BJ (cell line): ENCODE measurements at places on chromosomes 13 and 19.

DNA sequence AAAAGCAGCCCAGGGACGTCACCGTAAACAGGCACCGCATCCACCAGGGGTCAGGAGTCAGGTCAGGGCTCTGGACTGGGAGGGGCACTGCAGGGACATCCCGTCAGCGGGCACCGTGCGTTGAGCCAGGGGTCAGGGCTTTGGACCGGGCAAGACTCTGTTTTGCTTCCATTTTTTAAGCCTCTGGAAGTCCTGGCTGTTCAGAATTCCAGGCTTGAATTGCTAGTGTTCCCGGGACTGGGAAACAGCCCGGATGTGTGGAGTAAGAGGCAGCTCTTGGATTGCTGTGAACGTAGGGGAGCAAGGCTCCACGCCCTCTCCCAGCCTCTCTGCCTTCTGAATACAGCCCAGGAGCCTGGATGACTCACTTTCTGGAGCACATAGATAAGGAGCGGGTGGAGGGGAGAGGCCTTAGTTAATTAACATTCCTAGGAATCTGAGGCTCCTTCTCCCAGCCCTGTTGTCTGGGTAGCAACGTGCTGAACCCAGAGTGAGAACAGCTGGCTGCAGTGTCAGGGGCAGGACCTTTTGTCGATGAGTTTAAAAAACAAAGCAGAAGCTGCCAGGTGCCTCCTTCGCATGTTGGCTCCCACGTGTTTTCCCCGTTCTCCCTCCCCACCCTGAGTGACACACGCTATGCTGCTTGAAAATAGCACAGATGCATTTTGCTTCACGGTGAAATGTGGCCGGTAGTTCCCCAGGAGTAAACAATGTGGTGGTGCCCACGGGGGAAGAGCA, 21.9 kb downstream of the ATP11A start:
- DNase-seq, result peak; percentile 94

DNA sequence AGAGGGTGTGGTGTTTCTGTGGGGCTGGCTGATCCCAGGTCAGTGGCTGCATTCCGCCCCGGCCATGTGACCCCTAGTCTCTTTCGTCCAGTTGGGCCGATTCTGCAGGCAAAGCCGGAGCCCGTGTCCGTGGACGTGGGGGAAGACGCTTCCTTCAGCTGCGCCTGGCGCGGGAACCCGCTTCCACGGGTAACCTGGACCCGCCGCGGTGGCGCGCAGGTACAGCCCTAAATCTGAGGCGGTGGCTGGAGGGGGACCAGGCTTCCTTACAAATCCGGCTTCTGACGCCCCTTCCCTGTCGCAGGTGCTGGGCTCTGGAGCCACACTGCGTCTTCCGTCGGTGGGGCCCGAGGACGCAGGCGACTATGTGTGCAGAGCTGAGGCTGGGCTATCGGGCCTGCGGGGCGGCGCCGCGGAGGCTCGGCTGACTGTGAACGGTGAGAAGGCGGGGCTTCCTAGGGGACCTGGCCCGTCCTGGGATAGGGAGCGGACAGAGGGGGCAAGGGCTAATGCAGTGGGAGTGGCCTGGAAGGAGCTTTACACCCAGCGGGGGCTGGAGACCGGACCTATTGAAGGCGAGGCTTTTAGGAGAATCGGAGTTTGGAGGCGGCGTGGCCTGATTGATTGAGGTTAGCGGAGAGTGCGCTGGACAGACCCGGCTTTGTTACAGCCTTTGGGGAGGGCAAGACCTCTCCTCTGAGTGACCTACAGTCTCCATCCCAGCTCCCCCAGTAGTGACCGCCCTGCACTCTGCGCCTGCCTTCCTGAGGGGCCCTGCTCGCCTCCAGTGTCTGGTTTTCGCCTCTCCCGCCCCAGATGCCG, 4.3 kb downstream of the KIRREL2 start:
- DNase-seq, result no peak

GRCh38 chr13:86438034-86438433, 638.8 kb upstream of the SLITRK6 start:
- DNase-seq, result no peak

- DNase-seq, result no peak
Measured at GRCh38 chr19:44765033-44765948, 12.4 kb upstream of the CBLC start.

DNA sequence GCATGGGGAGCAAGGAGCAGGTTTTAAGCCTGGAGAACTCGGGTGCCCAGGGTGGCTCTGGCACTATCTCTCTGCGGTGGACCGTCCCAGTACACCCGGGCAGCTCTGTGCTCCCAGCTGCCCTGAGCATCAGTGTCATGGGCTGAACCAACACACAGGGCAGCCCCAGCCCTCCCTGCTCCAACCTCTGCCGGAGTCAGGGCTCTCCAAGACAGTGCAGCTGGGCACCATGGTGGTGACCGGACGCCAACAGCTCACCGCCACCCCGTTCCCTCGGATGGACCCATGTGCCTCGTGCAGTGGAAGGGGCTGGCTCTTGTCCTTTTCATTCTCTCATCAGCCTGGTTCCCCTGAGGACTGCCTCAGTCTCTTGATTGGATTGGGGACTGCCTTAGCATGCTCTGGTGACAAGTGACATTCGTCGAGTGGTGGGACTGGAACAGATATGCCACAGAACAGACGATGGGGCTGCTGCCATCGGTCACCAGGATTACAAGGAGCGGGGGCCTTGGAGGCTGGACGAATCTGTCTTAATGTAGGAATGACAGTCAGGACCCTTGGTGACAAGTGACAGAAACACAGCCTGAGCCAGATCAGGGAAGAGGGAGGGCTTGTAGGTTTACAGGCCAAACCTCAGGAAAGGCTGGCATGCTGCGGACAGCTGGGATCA, 25.7 kb upstream of the VSTM2B start:
- DNase-seq, result no peak

DNA sequence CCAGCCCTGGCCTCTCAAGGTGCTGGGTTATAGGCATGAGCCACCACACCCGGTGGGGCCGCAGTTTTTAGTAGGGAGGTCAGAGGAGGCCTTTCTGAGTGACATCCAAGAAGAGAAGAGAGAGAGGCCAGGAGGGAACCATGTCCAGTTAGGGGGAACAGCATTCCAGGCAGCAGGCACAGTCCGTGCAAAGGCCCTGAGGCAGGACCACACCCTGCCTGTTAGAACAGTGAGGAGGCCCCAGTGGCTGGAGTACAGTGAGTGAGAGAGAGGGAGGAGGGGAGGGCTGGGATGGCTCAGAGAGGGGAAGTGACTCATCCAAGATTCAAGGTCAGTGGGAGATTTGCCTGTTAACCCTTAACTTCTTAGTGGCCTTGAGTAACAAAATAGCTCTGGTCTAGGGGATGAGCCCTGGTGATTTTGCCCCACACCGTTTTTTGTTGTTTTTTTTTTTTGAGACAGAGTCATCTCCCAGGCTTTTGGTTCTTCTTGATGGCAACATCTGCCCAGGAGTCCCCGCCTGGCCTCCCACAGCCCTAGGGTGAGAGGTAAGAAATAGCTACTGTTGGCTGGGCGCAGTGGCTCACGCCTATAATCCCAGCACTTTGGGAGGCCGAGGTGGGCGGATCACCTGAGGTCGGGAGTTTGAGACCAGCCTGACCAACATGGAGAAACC, 2.7 kb upstream of the PLIN3 start:
- DNase-seq, result peak; percentile 83

- no peak for DNase-seq
Measured at GRCh38 chr19:46060012-46060411, 19.2 kb upstream of the IGFL4 start.

- no peak for DNase-seq
Measured at GRCh38 chr13:80989747-80990146, 648.8 kb upstream of the SPRY2 start.

GRCh38 chr13:21124852-21125251, 51.5 kb downstream of the SKA3 start:
- no peak for DNase-seq

DNA sequence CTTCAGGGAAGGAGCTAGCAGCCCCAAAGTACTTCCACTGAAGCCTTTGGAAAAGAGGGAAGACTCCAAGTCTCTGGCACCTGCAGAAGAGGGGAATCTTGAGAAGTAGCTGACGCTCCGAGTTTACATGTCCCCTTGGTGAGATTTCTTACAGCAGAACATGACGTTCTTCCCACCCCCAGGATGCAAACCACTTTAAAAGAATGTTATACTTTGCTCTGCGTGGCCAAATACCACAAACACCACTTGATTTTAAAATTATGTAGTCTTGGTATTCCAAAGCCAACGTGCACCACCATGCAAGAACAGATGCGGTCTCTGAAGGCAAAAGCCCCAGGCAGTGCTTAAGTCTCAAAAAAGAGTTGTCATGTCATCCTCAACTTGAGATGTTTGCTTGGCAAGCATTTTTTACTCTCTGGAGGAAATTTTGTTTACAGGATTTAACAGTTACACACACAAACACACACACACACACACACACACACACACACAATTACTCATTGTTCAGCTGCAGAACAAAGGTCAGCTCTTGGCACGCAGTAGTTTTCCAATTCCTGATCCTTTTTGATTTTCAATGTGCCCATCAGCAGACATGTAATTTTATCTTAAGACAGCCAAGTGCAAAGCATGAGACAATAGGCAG, 106.1 kb downstream of the RGCC start:
- no peak for DNase-seq

DNA sequence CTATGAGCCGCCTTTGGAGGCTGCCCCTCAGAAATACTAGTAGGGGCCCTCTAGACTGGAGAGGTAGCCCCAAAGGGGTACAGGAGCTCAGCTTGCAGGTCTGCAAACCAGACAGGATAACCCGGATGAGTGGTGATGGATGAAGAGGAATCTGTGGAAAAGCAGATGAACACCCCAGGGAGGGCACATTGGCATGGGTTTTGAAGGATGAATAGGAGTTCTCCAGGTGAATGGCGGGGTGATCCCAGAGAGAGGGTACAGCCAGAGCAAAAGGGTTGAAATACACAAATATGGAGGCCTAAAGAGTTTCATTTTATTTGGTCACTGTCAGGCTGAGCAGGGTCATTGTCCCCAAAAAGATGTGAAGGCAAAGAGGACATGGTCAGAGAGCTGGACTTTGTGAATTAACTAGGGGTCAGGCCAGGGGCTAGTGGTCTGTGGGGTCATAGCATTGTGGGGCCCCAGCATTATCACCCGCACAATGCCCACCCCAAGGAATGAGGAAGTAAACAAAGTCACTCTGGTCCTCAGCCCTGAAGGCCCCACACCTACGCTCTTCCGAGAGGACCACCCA, 4.8 kb downstream of the NR2F6 start:
- no peak for DNase-seq

DNA sequence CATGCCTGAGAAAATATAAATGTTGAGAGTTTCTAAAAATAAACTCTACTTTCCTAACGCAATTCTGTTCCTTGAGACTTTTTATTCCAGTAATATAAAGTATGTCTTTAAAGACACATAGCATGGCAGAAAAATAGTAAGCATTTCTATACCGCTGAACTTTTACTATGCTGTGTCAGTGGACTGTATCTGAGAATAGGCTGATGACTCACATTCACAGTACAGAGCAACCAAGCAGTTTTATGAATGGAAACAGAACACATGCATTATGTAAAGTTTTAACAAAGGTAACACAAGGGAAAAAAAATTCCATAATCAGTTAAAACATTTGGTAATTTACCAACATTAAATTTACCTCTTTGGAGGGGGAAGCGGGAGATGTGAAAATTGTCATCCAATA, 38.4 kb downstream of the ZDHHC20 start:
- no peak for DNase-seq

GRCh38 chr19:16841391-16841926, 12.3 kb downstream of the SIN3B start:
- DNase-seq, result no peak

DNA sequence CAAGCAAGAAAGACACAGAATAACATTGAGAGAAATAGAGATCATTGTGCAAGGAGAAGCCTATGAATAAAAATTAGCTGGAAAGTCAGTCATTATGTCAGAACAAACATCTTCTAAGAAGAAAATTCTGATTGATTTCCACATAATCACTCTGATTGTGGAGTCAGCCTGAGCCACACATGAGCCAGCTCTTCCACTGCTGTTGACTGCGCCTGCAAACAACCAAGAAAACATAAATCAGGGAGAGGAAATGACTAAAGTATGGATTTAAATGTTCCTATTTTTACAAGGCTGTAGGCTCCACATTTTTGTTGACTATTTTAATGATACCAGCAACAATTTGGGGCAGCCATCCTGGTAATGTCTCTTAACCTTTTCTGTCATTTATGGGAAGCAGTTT, 962.3 kb downstream of the EFNB2 start:
- no peak for DNase-seq

DNA sequence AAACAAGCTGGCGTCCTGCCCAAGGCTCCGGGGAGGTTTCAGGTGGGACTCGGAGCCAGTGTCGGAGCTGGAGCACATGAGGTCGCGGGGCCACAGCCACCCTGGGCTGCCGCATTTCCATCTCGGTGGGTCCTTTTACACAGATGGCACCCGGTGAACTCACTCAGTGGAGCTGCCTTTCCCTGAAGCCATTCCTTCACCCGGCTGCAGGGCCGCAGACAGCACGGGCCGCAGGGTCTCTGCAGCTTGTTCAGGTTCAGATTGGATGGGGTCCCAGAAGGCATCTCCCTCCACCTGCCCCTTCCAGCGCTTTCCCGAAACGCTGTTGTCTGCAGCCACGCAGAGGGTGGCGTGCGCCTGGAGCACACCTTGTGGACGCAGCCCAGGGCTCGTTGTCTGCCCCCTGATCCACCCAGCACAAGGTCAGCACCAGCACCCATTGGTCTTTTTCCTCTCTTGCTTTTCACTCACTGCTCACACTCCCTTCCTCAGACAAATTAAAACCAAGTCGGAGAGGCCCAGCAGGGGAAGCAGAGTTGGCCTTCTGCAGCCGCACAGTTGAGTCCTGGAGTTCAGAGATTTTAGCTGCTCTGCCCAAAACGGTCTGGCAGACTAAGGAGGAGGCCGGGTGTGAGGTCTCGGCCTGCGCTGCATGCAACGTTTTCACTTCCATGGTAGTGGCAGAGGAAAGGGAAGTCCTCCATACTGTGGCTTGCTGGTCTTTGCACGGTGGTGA, 18.1 kb downstream of the MCF2L start:
- DNase-seq, result no peak

GRCh38 chr13:113489549-113490495, 689 bp downstream of the DCUN1D2 start:
- DNase-seq, result no peak

- DNase-seq, result no peak
Measured at GRCh38 chr19:30001301-30001700, 59.3 kb downstream of the URI1 start.

- no peak for DNase-seq
Measured at GRCh38 chr13:109370496-109370895, 415.9 kb downstream of the IRS2 start.

DNA sequence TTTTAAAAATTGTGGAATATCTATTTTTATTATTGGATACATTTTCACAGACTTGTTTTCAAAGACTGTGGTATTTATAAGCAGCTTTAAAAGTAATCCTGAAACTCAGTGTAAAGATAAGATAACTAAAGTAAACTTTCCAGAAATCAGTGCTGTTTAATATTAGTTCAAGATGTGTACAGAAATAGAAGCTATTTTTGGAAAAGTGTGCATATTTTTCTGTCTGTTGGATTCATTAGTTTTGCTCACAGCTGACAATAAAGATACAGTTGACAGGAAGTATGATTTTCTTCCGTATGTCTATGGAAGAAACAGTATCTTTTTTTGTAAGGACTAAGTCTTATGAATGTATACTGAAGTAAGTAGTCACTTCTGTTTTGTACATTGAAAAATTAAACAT, 85.9 kb downstream of the GJA3 start:
- DNase-seq, result no peak

GRCh38 chr19:45098521-45099466, 5.8 kb downstream of the PPP1R37 start:
- DNase-seq, result no peak

- no peak for DNase-seq
Measured at GRCh38 chr19:33047422-33047821, 17.3 kb downstream of the RHPN2 start.
